ENCODE measurements at places on chromosomes 7 and 10. TPM values are rescaled to one million over a fixed set of nuclear protein-coding genes. Genes with fewer than 3 reads are reported as not detected.

The NEUROD6 gene
- total RNA-seq, result not detected

GRCh38 chr7:25254604-25255003 is 26.3 kb upstream of the NPVF start:
- DNase-seq, result no peak

The TRIM50 gene
- not detected for total RNA-seq

DNA sequence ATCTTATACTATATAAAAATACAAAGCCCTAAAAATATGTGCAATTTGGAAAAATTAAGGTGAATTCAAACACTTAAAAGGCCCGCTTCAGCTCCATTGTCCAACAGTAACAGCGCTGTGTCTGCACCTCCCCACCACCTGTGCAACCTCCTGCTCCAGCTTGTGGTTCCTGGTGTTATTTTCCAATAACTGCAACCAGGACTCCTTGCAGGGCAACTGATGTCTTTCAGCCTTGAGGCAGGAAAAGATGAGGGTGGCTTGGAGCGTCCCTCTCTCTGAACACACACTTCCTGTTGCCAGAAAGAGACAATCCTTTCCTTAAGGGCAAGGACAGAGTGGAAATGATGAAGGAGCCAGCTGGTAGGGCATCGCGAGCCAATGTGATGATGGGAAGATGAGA is 336.0 kb downstream of the GLRX3 start:
- DNase-seq, result no peak

The DNAH11 gene
- 1.7 TPM for total RNA-seq

The UCN3 gene
- total RNA-seq, result not detected

GRCh38 chr7:23298141-23298881 is 828 bp upstream of the MALSU1 start:
- no peak for DNase-seq

- DNase-seq, result no peak
Measured at GRCh38 chr10:44312401-44312800, 72.5 kb downstream of the CXCL12 start.

The IFIT2 gene
- total RNA-seq, result 6.0 TPM

The GIMAP7 gene
- 4.4 TPM for total RNA-seq

The PDK4 gene
- total RNA-seq, result 77.4 TPM

The SGPL1 gene
- total RNA-seq, result 40.7 TPM

GRCh38 chr10:637221-637620 is 52.2 kb downstream of the DIP2C start:
- no peak for DNase-seq
